Mesenchymal stem cell (in vitro differentiated cells and primary cell): ENCODE measurements at places on chromosomes 1 and 21.
A peak's percentile ranks its signal among the peaks of the same experiment; 100 is the strongest.

DNA sequence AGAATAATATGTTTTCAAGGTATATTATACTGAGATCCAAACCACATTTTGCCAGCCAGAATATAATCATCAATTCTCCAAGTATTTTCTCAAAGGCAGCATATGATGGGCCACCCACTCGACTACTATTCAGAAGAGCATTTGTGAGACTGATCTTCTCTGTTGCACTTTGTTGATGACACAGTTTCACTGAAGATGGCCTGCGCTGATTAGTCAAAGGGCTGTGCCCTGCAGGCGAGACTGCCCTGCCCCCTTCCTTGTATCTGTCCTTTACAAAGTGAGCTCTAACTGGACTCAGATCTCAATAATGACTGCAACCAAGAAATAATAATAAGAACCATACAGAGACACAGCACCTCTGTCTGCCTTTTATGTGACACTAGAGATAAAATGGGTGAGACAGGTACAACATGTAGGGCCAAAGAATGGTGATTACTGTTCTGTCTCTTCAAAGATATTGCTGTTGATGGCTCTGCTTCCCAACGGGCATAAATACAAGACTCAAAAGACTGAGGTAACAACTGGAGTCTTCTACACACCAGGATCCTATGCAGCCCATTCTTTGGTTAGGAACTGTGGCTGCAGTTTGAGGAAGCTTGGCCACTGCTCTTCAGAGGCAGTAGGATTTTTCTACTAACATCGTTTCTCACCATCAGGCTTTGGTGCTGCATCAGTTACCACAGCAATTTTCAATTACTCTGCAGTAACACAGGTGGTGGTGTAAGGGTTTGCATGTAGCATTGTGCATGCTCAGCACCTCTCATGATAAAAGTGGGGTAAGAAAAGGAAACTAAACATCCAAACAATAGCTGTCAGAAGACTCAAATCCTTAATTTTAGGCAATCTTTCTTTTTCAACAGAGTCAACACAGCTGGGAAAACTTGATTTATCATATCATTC is 481.1 kb downstream of the PTBP2 start:
- peak; percentile 9 for DNase-seq

GRCh38 chr1:17586172-17586964 is 46.9 kb downstream of the ARHGEF10L start:
- peak; percentile 85 for DNase-seq

GRCh38 chr1:2170211-2170610 is 24.4 kb downstream of the FAAP20 start:
- no peak for DNase-seq

- no peak for DNase-seq
These were observed 10.8 kb downstream of the S1PR1 start for GRCh38 chr1:101247404-101248287.

GRCh38 chr1:45465277-45465676 is 25.7 kb downstream of the TESK2 start:
- DNase-seq: no peak

- DNase-seq: peak; percentile 54
These were observed 38.6 kb upstream of the GPR137B start for GRCh38 chr1:236103646-236104218.

DNA sequence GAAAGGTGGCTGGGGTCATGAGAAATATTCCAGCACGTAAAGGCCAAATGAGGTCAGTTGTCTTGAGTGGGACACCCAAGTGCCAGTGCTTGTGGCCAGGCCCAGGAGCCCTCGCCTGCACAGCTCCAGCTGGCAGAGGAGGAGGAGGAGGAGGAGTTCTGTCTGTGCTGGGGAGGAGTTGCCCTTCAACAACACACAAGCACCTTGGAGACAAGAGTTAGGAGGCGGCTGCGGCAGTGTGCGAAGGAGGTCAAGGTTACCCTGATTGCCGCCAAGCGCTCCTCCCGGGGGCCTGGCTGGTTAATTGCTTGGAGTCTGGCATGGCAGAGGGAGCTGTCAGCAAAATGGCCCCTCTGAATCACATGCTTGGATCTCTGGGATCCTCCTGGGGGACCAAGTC is 45.1 kb downstream of the GRIK3 start:
- no peak for DNase-seq

GRCh38 chr1:30768830-30769718 is 11.5 kb upstream of the LAPTM5 start:
- DNase-seq: no peak
